ENCODE measurements at places on chromosomes 12 and 14.
A peak's percentile ranks its signal among the peaks of the same experiment; 100 is the strongest.

- no peak for DNase-seq
These were observed 23.6 kb upstream of the TCL1B start for GRCh38 chr14:95662376-95663186.

GRCh38 chr12:32918890-32919801 is 22.6 kb upstream of the PKP2 start:
- peak; percentile 91 for DNase-seq

- DNase-seq, result no peak
These were observed 1.9 kb downstream of the APEX1 start for GRCh38 chr14:20456971-20457370.

- no peak for DNase-seq
These were observed 413.1 kb downstream of the ZFP36L1 start for GRCh38 chr14:68379510-68380328.

GRCh38 chr12:55933169-55933798 is 2.3 kb downstream of the DGKA start:
- no peak for DNase-seq

DNA sequence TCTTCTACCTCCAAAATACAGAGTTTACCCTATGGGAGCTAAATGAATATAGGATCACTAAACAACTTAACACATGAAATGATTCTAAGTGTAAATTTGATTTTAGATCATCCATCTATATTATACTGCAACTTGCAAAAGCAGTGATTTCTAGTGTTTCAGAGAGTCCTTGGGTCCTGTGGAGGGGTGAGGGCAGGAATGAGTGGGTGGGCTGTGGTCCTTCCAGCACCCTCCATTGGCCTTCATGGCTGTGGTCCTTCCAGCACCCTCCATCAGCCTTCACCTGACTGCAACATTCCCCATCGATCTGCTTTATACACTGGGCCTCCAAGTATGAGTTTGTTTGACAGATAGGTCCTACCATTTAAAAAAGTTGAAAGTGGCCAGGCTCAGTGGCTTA is 70.5 kb downstream of the TTC6 start:
- no peak for DNase-seq

DNA sequence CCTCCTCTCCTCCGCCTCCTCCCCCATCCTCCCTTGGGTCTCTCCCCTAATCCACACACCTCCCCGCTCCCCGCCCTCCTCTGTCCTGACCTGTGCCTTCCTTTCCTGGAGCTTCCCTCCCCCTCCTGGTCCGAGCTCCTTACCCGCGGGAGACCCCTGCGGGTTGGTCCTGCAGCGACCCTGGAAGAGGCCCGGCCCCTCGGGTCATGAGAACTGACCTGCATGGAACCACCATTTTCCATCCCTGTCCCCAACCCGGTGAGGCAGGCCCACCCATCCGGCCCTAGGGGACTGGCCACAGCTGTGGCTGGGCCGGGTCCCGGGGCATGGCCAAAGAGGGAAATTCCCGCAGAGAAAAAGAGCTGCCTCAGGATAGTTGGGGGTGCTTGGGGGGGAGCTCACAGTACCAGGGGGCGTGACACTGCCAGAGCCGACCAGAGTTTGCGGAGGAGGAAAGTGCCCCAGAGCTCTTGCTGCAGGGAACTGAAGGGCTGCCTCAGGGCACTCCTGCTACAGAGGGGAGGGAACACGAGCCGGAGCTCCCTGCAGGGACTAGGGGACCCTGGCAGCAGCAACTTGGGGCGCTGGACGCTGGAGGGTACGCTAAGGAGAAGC is 613 bp downstream of the ARHGEF40 start:
- no peak for DNase-seq

DNA sequence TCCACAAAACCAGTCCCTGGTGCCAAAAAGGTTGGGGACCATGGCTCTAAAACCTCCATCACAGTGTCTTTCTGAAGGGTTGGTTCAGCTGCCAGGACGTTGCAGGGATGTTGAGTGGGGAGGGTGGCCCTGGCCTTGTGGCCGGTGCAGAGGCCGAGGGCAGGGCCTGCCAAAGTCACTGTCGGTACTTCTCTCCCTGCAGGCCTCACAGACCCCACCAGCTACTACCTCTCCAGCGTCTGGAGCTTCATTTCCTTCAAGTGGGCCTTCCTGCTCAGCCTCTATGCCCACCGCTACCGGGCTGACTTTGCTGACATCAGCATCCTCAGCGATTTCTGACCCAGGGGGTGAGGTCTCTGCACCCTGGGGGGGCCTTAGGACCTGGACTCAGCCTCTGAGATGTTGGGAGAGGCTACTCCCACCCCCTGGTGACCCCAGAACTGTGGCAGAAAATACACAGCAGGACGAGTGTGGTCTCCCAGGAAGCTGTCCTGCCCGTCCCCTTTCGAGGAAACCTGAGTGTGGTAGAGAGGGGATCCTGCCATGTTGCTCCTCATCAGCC is 7.0 kb downstream of the SLC48A1 start:
- no peak for DNase-seq

DNA sequence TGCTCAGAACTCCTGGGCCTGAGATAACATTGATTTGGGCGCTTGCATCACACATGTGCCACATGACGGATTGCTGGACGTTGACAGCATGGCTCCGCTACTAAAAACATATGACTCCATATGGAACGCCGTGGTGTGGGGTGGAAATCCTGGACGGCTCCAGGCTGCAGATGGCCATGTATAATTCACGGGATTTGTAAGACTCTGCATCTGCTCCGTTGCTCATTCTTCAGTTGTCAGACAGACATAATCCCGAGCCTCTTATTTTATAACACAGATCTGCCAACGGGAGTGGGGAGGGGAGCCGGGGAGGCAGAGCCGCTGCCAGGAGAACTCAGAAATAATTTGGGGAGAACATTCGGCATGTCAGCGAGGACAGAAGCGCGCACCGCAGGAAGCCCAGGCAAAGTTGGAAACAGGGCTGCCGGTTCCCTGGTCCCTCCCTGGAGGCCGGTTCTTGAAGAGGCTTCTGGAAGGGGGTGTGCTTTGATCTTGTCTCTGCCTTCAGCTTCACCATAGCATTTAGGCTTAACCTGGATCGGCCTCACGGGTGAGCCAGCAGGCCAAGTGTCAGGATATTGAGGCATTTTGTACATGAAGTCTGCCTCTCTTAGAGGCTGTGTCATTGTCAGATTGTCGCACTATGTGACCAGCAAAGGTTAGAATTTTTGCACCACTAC is 45.8 kb upstream of the MYL2 start:
- no peak for DNase-seq

- DNase-seq, result peak; percentile 63
These were observed 241.0 kb upstream of the NPAS3 start for GRCh38 chr14:32697704-32698103.

DNA sequence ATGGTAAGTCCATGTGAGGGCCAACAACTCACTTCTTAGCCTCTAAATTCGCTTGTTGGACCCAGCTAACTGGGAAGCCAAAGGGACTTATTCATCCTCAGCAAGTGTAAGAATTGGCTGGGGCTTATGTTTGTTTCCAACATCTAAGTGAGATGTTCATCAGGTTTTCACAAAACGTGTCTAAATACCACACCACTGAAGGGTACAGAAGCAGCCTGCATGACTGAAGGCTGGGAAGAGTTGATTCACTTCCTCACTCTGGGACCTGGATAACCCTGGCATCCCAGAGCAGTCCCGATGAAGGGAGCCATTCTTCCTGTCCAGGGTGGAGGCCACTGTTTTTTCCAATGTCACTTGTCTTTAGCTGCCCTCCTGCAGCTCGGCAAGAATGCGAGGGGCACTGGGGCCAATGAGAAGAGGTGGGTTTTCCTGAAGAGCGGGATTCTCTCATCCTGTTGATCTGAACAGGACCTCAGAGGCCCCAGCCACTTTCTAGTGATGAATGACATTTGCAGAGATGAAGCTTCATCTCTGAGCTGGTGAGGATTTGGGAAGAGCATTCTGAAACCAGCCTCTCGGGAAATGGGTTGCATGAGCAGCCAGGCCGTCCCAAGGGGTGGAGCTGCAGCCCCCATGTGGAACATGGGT is 12.2 kb upstream of the COL2A1 start:
- DNase-seq, result no peak

DNA sequence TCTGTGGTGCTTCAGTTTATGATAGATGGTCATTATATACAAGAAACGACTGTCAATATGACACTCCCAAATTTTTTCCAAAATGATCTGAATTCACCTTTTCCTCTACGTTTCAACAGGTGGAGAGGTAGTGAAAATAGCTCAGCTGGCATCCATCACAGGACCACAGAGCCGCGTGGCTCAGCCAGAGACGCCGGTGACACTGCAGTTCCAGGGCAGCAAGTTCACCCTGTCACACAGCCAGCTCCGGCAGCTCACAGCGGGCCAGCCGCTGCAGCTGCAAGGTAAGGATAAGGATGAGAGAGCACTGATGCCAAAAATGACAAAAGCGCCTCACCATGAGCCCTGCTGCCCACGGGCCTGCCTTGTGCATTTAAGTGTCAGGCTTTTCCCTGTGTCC is 73.9 kb downstream of the EP400 start:
- no peak for DNase-seq

DNA sequence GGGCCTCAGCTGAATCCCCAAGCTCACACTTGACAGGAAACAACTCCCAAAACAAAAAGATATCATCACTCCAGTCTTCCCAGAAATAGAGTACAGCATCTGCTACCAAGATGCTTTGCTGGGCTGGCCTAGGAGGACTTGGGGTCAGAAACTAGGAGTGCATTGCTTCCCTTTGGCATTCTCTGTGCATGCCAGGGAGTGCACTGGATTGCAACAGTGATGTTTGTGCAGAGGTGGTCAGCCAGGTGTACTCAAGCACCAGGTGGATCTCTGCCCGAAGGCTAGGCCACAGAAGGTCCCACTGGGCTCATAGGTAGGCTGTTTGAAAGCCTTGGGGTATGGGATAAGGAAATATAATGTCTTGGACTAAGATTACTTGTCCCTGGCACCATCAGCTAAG is 51.1 kb downstream of the RAB35 start:
- DNase-seq, result no peak

DNA sequence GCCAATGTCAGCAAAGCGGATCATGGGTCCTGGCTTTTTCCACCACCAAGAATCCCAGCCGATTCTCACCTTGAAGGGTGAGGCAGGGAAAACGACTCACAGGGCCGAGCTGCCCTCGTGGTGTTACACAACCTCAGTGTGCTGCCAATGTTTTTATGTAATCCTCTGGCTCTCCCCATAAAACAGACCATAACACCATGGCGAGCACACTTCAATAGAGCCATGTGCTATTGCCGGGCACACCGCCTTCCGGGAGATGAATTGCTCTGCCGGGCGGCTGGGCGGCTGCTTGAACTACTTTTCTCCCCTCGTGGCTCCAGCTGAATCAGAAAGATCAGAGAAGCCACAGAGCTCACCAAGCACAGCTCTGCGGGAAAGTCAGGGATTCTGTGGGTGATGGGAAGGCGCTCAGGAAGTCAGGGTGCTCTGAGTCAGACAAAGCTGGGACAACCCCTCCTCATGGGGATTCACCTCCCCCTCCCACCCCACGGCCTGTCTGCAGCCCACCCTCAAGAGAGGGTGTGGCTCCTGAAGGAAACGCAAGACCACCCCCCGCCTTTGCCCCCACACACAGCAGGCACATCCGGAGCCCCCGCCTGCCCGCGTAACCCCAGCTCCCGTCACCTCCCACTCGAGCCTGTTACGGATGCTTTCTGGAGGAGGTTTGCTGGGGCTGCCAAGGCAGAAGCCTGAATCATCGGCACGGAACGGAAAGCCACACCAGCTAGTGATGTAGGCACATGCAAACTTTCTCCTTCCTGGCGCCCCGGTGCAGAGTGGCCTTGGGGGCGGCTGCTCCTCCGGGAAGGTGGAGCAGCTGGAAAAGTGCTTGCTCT is 1.8 kb downstream of the GALNT9 start:
- peak; percentile 5 for DNase-seq

GRCh38 chr14:32254952-32255679 is 52.0 kb upstream of the RNU6-8 start:
- DNase-seq, result peak; percentile 67

DNA sequence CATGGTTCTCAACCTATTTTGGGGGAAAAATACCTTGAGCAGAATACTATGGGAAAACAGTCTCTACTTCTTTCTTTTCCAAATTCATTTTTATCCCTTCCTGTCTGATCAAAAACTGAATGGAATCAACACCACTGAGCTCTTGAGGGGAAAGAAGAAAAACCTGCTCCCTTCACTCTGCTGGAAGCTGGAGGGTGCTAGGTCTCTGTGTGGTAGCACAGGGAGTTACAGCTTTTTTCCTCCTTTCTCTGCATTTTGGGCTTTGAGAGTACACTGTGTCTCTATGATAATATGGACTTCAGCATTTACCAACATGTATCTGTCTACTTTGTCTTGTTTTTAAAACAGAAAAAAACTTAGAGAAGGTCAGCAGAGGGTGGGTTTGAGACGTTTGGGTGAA is 417.2 kb upstream of the SYT1 start:
- DNase-seq, result no peak

- peak; percentile 44 for DNase-seq
These were observed 2.7 kb downstream of the DYRK2 start for GRCh38 chr12:67651132-67651695.

DNA sequence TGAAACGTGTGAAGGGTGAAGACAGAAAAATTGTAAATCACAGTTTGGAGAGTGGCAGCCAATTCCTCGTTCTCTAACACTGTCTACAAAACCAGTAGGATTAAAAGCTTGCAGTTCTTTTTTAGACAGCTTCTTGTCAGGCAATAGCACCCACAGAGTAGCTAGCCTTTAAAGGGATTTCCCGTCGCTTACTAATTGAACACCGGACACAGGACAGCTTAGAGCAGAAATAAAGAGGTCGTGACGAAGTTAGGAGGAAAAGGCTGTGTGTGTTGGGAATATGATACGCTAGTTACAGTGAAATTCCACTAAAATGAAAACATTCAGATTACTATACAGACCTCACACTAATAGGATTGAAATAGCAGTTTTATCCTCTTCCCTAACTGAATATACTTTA is 149.1 kb upstream of the FLRT2 start:
- DNase-seq, result no peak

DNA sequence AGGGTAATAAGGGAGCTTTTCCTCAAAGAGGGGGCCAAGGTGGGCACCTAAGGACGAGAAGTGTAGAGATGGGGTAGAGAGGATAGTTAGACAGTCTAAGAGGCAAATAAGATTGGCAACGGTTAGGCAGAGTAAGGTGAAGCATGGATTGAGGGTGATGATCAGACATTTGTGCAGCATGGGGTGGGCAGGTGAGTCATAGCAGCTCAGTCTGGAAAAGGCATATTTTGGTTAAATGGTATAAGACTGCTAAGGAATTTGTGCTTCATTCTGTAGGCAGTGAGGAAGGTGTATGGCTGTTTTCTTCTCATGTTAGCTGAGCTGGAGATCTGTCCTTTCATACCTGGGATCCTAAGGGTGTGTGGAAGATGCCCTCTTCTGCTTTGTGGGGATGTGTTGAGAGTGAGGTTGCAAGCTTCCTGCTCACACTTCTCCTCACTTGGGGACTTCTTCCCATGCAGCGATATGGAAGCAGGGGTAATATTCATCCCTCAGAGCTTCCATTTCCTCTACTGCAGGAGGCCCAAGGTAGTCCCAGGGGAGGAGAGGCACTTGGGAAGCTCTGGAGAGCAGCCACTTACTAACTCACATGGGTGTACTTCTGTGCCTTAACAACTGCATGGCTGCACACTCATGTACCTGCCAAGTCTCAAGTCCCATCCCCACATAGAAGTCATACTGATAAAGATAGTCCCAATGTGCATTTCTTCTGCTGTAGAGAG is 28.9 kb downstream of the GSG1 start:
- DNase-seq, result no peak

Data from astrocyte of the cerebellum (primary cell).